ENCODE measurements at places on chromosomes 12 and 14.

DNA sequence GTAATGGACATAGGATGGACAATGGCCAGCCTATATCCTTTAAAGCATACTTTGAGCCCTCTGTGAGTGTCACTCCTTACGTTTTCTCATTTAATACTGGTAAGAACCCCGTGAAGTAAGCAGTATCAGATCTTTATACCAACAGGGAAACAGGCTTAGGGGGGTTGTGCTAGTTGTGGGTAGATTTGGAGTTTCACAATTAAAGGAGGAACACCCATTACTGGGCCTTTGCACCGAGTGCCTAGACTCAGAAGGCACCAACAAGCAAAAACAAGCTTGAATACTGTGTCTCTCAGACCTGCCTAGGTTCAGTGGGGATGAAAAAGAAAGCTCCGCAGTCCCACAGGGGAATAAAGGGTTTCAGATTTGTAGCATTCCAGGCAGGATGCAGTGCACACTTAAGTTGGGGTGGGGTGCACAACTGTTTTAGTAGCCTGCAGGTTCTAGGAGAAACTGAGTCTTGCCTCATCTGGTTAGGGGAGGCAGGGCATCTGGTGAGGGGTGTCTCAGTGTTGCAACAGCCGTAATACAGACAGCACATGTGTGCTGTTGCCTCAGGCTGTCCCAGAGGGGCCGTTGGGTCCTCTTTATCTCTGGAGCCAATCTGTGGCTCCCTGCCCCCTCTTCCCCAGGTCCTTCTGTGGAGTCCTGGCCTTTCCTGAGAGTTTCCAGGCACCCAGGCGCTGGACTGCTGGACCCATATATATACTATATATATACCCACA is 51.2 kb downstream of the IRAK3 start:
- DNase-seq, result no peak

- no peak for DNase-seq
Measured at GRCh38 chr12:50090391-50090790, 5.2 kb downstream of the SMARCD1 start.

DNA sequence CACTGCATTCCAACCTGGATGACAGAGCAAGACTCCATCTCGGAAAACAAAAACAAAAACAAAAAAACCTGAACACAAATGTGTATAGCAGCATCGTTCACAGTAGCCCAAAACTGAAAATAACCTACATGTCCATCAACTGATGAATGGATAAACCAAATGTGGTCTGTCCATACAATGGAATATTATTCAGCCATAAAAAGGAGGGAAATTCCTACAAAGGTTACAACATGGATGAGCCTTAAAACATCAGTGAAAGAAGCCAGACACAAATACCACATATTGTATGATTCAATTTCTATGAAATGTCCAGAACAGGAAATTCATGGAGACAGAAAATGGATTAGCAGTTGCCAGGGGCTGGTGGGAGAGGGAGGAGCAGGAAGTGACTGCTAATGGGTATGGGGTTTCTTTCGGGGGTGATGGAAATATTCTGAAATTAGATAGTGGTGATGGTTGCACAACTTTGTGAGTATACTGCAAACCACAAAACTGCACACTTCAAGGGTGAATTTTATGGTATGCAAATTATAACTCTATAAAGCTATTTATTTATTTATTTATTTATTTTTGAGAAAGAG is 4.0 kb downstream of the MYL2 start:
- no peak for DNase-seq

DNA sequence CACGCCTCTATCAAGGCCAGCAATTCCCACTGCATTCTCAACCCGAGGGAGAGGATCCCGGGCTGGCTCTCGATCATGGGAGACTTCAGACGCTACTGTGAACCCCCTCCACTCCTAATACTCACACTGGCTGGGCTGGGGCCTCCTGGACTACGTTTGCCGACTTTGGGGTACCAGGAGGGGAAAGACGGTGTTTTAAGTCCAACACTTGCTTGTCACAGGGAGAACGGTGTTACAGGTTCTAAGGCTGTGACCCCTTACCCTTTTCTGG is 463 bp downstream of the NACA start:
- DNase-seq, result no peak

DNA sequence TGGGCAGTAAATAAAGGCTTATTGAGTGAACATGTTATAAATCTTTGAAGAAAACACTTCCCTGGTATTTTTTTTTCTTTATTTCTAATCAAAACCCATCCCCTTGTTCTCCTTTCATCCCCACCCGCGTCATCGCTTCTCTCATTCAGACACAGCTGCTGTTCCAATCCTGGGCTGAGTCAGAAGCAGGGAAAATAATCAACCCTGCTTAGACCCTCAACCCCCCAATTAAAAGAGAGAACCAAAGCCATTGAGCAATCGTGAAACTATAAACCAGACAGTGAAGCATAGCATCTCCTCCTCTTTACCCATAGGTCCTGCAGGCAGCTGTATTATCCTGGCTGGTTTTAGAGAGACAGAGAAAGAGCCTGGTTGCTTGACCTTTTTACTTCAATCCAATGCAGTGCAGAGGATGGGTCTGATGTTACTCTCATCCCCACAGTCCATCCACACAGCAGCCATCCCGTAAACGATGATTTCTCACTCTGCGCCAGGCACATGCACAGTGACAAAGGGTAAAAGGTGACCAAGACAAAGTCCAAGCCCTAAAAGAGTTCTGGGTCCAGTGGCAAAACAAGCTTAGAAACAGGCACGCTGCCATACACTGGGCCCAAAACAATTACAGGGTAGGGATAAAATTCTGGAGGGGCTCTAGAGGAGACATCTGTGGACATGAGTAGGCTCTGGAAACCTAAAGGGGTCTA is 238.3 kb downstream of the GALC start:
- no peak for DNase-seq

DNA sequence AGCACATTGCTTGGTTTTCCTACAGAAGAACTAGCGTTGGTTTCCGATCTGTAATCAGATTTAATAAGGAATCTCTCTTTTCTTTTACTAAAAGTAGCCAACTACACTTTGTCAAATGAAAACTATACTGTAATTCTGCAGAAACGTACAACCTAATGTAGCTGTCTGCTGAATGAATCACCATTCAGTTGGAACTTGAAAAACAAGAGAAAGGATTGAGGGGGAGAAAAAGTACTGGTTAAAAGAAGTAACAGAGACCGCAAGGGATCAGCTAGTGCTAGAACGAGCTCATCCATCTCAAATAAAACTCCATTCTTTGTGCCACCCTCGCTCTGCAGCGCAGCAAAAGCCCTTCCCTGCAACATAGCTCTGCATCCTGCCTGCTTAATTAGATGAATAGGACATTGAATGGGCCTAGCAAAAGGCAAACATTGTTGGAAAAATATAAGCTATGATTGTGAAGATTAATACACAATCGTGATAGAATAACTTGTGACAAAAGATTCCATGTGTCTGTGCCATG is 2.6 kb downstream of the GARIN2 start:
- DNase-seq, result no peak

GRCh38 chr14:103000291-103000921 is 56.9 kb downstream of the CDC42BPB start:
- DNase-seq, result no peak

DNA sequence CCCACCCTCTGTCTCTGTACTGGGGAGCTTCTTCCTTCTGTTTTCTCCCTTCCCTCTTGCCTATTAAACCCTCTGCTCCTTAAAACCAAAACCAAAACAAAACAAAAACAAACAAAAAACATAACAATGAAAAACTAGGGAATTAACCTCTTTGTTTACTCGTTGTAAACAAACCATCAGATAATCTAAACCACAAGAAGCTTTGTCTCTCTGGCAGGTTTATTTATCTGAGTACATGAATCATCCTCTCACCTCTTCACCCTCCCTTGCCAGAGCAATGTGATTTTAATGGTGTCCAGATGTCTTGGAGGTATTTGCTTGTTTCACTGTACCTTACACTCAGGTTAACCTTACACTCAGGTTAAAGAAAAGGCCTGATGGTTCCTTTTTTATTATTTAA is 66.1 kb downstream of the DYRK2 start:
- no peak for DNase-seq

GRCh38 chr12:127393465-127393864 is 873.5 kb upstream of the TMEM132C start:
- no peak for DNase-seq

- DNase-seq, result no peak
Measured at GRCh38 chr12:49348781-49349180, 2.1 kb downstream of the DNAJC22 start.

DNA sequence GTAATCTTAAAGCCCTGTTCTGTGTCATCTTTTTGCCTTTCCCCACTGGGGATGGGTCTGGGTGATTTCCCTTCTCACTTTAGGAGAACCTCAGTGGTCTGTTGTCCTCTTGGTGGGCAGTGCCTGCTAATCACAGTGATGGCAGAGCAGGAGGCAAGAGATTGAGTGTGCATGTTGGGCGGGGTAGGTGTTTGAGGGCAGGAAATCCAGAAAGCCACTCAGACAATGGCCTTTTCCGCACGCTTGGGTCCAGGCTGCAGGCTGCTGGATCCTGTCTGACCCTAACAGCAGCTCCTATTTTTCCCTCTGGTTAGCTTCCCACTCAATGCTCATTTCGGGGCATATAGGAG is 13.7 kb upstream of the ITGA5 start:
- DNase-seq, result no peak

DNA sequence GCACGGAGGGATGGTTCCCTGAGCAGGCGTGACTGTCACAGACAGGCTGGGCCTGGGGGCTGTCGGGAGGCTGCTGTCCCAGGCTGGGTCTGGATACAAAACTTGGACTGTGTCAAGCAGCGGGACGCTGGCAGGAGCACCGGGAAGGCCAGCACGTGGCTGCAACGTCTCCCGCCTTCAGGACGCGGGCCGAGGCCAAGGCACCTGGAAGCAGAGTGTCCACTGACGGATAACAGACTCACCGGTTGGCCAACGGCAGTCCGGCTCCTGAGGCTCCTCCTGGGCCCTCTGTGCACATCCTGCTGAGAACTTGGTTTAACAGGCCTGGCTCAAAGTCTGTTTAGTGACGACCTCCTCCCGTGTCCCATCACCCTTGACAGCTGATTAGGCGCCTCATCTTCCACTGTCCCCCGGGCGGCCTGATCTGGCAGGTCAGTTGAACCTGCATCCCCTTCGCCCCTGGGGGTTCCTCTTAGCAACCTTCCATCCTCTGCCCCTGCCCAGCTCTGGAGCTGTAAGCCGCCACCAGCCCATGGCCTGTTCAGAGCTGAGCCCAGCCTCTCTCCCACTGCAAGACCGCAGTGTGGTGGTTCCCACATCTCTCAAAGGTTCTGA is 2.5 kb downstream of the XRCC3 start:
- DNase-seq, result no peak

- no peak for DNase-seq
Measured at GRCh38 chr14:85357120-85357519, 172.8 kb upstream of the FLRT2 start.

- DNase-seq, result no peak
Measured at GRCh38 chr14:42192738-42193653, 586.3 kb downstream of the LRFN5 start.

GRCh38 chr12:3897371-3897971 is 24.3 kb upstream of the PARP11 start:
- DNase-seq, result no peak

- DNase-seq, result no peak
Measured at GRCh38 chr14:89870316-89870715, 84.2 kb downstream of the EFCAB11 start.

DNA sequence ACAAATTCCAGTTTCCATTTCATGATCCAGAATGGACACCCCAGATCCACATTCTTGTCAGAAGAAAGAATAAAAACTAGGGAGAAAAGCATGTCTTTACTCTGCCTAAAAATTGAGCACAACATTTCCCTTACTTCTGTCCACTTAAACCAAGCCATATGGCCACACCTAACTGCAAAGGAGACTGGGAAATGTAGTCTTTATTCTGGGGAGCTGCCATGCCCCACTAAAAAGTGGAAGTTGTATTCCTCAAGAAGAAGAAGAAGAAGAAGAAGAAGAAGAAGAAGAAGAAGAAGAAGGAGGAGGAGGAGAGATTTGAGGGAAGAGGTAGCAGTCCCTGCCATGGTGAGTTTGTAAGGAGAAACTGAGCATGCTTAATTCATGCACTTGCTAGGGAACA is 84.5 kb downstream of the GPR65 start:
- no peak for DNase-seq

DNA sequence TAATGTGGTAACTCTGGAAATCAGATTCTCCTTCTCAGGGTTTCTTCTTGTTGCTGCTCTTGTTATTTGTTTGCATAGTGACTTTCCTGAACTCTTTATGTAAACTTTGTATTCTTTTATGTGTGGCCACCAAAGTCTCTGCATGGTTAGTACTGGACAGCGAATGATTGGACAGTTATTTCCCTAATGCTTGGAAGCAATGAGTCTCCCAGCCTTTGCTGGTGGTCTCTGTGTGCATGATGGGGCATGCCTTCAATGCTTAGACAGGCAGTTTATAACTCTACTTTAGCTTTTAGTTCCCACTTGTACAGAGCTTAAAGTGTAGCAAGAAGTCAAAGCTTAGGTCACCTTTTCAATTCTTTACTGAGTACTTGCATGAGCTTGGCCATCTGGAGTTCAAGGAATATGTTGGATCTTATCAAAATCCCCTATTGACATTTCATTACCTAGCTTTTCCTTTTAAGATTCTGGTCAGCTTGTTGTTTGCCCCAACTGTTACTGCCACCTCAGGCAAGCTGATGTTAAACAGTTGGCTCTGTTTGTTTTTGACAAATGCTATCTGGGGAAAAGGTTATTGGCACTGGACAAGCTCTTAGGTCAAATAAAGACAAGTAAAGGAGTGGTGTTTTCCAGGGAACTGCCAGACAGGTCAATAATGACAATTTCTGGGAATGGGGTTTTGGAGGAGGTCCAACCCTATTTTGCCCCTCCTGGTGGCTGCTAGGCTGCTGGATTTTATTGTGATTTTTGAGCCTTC is 12.3 kb downstream of the CCDC91 start:
- no peak for DNase-seq

GRCh38 chr14:20630340-20631022 is 11.0 kb downstream of the OR6S1 start:
- DNase-seq, result no peak

DNA sequence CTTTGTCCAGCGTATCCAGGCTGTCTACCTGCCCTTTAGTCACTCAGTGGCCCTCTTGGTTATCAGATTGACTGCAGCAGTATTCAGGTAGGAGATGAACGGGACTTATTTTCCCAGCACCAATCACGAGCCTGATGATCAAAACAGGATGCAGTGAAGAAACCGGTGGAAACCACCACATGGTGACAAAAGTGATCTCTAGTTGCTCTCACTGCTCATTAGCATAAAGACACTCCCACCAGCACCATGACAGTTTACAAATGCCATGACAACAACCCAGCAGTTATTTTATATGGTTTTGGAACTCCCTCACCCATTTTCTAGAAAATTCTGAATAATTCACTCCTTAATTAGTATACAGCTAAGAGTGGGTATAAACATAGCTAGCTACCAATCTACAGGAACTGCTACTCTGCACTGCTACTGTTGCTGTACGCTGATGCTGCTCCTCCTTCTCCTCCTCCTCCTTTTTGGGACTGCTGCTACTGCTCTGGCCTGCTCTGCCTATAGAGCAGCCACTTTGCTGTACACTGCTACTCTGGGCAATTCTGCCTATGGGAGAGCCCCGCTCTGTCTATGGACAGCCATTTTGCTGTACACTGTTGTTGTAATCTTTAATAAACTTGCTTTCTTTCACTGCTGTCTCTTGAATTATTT is 142.5 kb upstream of the SSTR1 start:
- DNase-seq, result no peak

GRCh38 chr12:75505706-75506312 is 5.6 kb downstream of the KRR1 start:
- DNase-seq, result no peak
